NCI-H1417 treated with DMSO at 0.1 percent for 48 hours (cell line): ENCODE measurements at places on chromosomes 13 and 19.

DNA sequence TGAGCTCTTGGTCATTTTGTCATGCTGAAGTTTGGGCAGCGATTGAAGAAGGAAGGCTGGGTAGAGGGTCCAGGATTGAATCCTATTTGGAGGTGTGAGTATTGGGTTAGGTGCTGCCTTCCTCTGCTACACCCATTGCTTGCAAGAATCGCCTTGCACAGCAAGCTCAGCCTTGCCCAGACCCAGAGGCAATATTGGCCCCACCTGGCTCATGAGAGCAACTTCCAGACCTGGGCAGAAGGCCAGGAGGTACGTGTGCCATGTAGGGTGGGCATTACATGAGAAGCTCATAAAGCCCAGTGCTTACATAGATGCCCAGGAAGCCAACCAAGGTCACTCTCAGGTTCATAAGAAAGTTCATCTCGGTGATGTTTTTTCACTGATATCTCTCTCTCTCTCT is 718.0 kb downstream of the EFNB2 start:
- no peak for DNase-seq

DNA sequence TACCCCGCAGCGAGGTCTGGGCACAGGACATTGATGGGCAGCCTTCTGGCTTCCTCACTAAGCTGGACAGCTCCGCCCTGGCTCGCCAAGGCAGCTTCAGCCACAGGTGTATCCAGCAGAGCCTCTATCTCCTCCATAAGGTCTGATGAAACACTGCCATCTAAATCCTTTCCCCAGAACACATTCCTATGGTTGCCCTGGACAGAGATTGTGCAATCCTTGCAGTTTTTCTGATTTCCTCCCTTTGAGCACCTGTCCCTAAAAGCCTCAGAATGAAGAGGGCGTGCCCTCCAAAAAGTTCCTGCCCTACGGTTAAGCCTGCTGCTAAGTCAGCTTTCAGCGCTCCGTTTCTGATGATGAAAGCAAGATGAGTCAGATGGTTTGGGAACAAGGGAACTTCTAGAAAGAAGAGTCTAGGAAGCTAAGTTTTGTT is 21.0 kb downstream of the CLEC4M start:
- DNase-seq, result no peak

- DNase-seq, result no peak
Measured at GRCh38 chr19:45906221-45906620, 3.8 kb upstream of the MYPOP start.

DNA sequence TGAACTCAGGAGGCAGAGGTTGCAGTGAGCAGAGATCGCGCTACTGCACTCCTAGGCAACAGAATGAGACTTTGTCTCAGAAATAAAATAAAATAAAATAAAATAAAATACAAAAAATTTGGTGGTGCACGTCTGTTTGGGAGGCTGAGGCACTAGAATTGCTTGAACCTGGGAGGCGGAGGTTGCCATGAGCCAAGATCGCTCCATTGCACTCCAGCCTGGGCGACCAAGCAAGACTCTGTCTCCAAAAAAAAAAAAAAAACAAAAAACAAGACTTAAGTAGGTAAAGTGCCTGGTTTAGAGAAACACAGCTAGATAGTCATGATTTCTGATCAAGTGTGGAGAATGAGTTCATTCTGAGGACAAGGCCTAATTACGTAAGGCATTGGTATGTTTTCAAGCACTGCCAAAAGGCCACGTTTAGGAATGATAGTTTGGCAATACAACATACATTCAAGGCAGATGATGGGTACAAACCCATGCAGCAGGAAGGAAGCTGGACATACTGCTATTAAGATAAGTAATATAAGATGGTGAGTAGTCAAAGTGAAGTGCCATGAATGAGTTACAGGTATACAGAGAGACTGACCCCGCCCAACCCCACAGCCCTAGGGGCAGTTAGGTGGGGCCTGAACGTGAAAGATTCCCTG is 4.8 kb upstream of the UCHL3 start:
- no peak for DNase-seq

DNA sequence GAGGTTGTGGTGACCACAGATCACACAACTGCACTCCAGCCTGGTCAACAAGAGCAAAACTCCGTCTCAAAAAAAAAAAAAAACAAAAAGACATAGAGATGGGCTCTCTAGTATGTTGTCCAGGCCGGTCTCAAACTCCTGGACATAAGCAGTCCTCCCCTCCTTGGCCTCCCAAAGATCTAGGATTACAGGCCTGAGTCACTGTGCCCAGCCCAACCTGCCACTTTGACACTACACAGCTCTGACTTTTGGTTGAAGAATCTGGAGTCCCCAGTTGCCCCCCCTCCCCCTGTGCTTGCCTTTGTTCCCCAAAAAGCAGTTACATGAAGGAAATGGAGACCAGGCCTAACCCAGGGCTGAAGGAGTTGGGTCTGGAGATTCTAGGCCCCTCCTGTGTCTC is 12.9 kb downstream of the CARM1 start:
- no peak for DNase-seq
